ENCODE measurements at places on chromosomes 11 and 22.

DNA sequence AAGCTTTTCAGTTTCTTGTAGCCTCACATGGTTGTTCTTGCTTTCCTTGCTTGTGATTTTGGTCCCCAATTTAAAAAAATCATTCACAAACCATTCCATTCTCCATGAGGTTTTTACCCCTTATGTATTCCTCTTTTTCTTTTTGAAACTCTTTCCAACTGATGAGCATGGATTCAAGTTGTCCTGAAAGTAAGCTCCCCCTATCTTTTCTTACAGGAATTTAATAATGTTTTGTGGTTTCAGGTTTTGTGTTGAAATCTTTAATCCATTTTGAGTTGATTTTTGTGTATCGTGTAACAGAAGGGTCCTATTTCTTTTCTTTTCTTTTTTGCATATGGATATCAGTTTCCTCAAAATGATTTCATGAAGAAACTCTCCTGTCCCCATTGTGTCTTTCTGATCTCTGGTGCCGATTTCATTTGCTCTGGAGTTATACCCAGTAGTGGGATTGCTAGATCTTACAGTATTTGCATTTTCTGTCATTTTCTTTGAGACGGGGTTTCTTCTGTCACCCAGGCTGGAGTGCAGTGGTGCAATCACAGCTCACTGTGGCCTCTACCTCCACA is 58.5 kb downstream of the LRRC74B start:
- DNase-seq = no peak

DNA sequence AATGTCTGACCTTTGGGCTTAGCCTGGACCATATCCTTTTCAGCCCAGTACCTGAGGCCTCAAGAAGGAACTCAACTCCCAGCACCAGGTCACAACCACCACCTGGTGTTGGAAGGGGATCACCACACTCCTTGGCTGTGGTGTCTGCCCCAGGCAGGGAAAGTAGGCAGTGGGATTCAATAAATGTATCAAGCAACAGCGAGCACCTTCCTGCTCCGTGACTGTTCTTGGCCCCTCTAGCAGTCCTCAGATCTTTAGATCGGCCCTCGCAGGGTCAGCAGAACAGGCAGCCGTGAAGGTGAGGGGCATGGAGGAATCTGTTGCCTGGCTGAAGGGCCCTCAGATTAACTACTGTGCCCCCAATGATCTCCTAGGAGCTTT is 15.9 kb downstream of the ARFGAP2 start:
- no peak for DNase-seq

DNA sequence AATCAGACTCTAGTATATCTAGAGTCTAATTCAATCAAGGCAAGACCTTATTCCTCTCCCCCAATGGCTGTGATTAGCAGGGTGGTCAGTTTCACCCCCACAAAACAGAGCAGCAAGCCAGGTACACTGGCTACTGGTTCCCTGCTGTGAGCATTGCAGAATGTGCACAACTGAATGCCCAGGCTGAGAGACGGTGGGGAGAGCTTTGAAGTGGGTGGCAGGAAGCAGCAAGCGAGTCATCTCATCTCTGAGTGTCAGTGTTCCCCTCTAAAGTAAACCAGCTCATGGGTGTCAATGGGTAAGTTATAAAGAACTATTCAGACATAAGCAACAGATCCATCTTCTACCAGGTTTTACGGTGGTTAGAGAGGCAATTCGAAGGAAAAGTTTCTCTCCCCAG is 37.6 kb downstream of the GAB4 start:
- no peak for DNase-seq

- no peak for DNase-seq
Measured at GRCh38 chr11:59647245-59647980, 21.4 kb downstream of the PATL1 start.

GRCh38 chr22:44702479-44703198 is 635 bp downstream of the PRR5 start:
- DNase-seq = peak; percentile 31
